A549 treated with CORT108297 at 1 μM for 4 hours (cell line): ENCODE measurements at places on chromosomes 4 and X. TPM values are rescaled to one million over a fixed set of nuclear protein-coding genes. Genes with fewer than 3 reads are reported as not detected.

Gene CCDC120
- 2.4 to 4.2 TPM (median 3.7 TPM) in 5 replicates for total RNA-seq

Gene PARM1
- 0.47 to 0.75 TPM (median 0.68 TPM) in 5 replicates for total RNA-seq

Gene CXCL8
- total RNA-seq: 5.9 to 27.4 TPM (median 13.4 TPM) in 5 replicates

Gene DHRSX
- 39.2 to 47.3 TPM (median 43.7 TPM) in 5 replicates for total RNA-seq

Gene LRCH2
- 0.02 to 0.03 TPM (median 0.02 TPM) in 3 of 5 replicates, not detected in the others for total RNA-seq

Gene XAGE1A
- 5.1 to 36.0 TPM (median 24.6 TPM) in 5 replicates for total RNA-seq

Gene SSX1
- total RNA-seq: not detected in 5 replicates

Gene PAQR3
- total RNA-seq: 7.9 to 10.1 TPM (median 8.9 TPM) in 5 replicates

Gene TCEAL7
- not detected in 5 replicates for total RNA-seq

Gene SLC4A4
- 1.3 to 2.5 TPM (median 1.9 TPM) in 5 replicates for total RNA-seq

Gene CFAP47
- total RNA-seq: not detected in 5 replicates

Gene POLN
- total RNA-seq: 0.51 to 1.2 TPM (median 0.69 TPM) in 5 replicates

Gene DMP1
- not detected in 5 replicates for total RNA-seq

Gene MAOB
- total RNA-seq: 0.09 to 0.24 TPM (median 0.16 TPM) in 5 replicates

Gene ITM2A
- total RNA-seq: not detected in 5 replicates
